Hepatocyte (in vitro differentiated cells): ENCODE measurements at places on chromosomes 1 and 21. TPM values are rescaled to one million over a fixed set of nuclear protein-coding genes. Genes with fewer than 3 reads are reported as not detected.
A peak's percentile ranks its signal among the peaks of the same experiment; 100 is the strongest.

Gene NTRK1
- 0.13 TPM in 1 of 2 replicates, not detected in the other for total RNA-seq

GRCh38 chr1:104856518-104856917 is 1106.8 kb downstream of the AMY1C start:
- no peak for DNase-seq

DNA sequence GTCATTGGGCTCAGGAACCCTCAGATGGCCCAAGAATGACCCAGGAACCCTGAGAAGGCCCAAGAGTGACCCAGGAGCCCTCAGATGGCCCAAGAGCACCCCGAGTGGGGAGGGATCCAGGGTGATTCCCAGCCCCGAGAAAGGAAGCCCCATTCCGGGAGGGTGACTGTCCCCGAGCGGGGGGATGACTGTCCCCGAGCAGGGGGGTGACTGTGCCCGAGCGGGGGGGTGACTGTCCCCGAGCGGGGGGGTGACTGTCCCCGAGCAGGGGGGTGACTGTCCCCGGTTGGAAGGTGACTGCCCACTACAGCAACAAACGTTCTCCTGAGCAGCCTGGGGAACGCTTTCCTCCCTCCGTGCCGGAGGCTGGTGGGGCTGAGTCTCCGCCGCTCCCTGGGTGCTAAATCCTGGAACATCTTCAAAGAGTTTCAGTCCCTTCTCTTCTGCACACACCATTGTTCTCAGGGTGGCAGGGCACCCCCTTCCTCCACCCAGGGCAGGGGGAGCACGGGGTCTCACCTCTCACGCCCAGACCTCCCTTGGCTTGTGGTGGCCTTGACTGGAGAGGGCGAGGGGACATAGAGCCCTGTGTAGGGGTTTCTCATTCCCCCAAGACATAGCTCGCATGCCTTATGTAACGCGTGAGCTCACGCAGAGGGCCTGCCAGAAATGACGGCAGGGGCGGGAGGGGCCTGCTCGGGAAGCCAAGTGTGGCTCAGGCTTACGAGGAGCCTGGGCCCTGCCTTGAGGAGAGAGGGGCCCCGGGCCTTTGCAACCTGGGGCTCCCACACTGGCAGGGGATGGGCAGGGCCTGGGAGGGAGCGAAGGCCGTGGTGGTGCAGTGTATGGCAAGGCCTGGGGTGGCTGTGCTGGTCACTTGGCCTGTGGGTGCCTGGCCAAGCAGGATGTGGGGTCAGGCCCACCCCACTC is 14.3 kb upstream of the SKI start:
- peak; percentile 69 for DNase-seq

Gene CACHD1
- total RNA-seq, result 35.1 and 39.7 TPM in 2 replicates

GRCh38 chr21:32587120-32587519 is 1.8 kb upstream of the TCP10L start:
- no peak for DNase-seq

GRCh38 chr21:42746240-42746592 is 92.8 kb downstream of the PDE9A start:
- no peak for DNase-seq

DNA sequence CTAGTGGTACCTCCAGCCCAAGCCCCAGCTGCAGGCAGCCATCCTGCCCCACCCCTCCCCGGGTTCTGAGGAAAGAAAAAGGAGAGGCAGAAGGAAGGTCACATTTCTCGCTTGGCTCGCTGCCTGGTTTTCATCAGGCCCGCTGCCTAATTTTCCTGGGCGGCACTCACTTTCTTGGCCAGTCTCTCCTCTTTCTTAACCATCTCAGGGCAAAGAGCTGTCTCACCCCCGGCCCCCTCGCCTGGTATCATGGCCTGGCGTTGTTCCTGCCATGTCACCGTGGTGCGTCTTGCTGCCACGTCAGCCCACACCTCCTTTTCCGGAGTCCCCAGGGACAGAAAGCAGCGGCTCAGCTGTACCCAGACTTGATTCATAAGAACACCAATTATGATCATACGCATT is 26.6 kb upstream of the CASZ1 start:
- DNase-seq, result no peak

DNA sequence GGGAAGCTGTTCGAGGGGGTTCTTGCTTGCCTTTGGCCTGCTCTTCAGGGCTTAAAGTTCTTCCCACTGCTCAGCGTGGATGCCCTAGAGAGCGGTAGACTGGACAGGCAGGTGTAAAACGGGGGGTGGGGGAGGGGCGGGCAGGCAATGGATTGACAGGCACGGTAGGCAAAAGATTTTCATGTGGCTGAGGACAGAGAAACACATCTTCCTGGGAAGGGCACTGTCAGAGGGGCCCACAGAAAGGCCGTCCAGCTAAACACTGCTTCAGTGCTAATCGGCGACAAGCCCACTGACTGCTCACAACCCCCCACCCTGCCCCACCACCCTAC is 412 bp downstream of the ABCA4 start:
- DNase-seq, result no peak

- no peak for DNase-seq
These were observed 1.1 kb upstream of the BSND start for GRCh38 chr1:54997711-54997986.

Gene GJA9
- total RNA-seq, result not detected in 2 replicates

- DNase-seq, result no peak
These were observed 223.4 kb upstream of the FMN2 start for GRCh38 chr1:239868058-239868832.

GRCh38 chr1:112687361-112687760 is 12.9 kb downstream of the MOV10 start:
- DNase-seq, result no peak
